G401 (cell line): ENCODE measurements at places on chromosomes 6 and 20.

- peak; percentile 13 for DNase-seq
Observed at GRCh38 chr20:12410783-12411182, 493.1 kb downstream of the BTBD3 start.

- DNase-seq, result no peak
Observed at GRCh38 chr20:35478804-35479472, 23.5 kb downstream of the CEP250 start.

DNA sequence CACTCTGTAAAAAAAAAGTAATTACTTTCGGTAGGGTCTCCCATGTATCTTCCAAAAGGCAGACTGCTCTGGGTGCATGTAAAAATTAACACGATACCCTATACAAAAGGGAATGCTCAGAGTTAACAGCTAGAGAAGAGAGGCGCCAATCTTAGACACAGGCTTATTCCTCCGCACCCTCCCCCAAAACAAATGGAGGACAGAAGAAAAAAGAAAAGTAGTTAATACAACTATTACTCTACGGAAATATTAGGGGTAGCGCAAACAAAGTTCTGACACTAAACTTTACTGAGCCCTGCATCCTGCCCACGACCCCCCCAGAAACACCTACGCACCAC is 331 bp upstream of the UFL1 start:
- no peak for DNase-seq

DNA sequence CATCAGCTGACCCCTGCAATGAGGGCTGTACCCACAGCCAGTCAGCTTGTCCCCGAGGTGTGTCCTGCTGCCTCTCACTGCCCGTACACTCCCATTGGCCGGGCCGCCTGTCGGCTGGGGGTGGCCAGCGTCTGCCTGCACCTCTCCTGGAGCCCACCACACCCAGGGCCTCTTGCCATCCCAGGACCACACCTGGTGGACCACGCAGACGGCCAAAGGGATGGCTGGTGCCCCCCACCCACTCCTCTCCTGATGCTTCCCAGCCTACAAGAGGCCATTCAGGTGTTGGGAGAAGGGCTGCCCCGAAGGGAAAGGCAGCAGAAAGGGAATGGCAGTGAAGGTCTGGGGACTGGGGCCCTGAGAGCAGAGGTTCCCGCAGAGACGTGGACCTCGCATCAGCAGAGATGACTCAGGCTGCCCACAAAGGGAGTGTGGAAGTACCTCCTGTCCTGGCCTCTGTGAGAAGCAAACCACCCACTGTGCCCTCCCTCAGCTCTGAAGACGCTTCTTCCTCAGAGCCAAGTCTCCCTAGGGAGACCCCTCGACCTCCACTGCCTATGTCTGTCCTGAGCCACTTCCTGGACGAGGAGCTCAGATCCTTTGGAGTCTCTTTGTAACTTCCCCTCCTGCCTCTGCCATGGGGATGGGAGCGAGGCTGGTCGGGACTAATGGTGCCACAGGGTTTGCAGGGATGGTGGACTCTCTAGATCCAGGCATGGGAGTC is 60.9 kb downstream of the PYGB start:
- DNase-seq, result no peak

GRCh38 chr6:130075879-130076460 is 57.6 kb downstream of the L3MBTL3 start:
- no peak for DNase-seq

GRCh38 chr6:41073968-41074691 is 1.4 kb downstream of the NFYA start:
- peak; percentile 53 for DNase-seq

GRCh38 chr6:40898073-40898472 is 140.9 kb downstream of the UNC5CL start:
- DNase-seq, result no peak

DNA sequence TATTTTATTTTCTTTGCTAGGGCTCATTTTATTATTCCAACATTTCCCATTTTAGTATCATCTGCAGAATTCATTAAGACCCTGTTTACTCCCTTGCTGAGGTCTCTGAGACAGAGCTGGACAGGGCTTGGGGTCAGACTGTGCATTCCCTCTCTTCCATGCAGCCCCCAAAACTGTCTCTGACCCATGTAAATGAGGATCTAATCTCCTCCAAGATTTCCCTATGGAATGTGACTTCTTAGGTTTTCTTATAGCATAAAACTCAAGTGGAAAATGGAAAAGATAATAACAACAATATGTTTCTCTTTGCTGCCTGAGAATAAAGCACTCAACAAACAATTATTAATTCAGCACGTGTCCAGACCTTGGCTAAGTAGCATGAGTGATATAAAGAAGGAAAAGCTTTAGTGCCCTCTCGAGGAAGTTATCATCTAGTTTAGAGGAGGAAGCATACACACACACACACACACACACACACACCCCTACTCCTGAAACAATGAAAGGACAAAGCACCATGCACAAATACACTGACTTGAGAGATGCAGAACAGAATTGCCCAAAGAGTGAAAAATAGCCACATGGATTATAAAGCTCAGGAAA is 815.5 kb downstream of the BCKDHB start:
- no peak for DNase-seq

DNA sequence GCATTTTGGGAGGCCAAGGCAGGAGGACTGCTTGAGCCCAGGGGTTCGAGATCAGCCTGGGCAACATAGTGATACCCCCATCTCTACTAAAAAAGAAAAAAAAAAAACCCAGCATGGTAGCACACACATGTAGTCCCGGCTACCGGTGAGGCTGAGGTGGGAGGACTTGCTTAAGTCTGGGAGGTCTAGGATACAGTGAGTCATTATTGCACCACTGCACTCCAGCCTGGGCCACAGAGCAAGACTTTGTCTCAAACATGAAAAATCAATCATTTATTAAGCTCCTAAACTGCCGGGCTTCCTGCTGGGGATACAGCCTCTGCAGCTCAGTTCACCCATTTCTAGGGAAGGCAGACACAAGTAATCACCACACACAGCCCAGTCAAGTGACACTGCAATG is 7.3 kb upstream of the USP45 start:
- no peak for DNase-seq

DNA sequence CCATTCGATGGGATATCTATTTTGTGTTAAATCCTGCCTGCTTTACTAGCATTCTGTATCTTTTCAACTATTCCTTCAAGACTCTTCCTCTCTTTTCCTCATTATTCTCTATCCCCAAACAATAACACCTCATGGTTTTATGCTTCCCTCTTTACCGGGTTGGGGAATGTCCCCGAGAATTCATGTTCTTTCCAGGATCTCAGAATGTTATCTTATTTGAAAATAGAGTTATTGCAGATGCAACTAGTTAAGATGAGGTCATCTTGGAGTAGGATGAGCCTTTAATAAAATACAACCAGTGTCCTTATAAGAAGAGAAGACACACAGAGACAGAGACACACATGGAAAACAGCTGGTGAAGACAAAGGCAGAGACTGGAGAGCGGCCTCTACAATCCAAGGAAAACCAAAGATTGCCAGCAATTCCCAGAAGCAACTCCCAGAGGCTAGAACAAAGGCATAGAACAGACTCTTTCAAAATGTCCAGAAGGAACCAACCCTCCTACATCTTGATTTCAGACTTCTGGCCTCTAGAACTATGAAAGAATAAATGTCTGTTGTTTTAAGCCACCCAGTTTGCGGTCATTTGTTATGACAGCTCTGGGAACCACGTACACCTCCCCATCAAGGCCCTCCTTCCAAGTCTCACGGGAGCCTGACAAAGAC is 126.8 kb upstream of the TNFAIP3 start:
- DNase-seq, result no peak

DNA sequence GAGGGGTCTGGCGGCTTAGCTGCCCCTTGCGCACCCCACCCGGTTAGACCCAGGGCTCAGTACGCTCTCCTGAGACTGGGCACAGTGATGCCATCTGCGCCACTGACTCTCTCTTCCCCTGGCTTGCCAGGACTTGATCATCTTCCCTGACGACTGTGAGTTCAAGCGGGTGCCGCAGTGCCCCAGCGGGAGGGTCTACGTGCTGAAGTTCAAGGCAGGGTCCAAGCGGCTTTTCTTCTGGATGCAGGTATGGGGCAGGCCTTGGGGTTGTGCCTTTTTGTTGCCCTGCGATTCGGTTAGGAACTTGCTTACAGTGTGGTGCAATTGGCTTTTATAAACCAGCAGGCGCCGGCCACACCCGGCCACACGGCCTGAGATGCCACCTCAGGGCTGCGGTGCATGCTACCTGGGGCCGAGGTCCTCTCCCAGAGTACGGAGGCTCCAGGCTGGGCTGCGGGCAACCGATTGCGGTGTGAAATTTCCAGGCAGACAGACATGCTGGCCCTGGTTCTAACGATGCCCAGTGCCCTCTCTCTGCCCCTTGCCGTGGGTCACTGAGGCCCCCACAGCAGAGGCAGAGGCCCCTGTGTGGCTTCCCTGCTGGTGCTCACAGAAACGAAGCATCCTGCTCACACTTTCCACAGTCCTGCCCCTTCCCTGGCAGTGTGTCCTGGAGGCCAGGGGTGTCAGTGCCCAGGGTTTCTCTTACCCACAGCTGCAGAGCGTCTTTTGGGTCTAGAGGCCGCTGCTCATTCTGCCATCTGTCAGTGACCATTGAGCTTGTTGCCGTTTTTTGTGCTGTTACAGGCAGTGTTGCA is 1.7 kb downstream of the ADRM1 start:
- DNase-seq, result no peak

- DNase-seq, result no peak
Observed at GRCh38 chr20:62133864-62134263, 9.3 kb downstream of the PSMA7 start.

DNA sequence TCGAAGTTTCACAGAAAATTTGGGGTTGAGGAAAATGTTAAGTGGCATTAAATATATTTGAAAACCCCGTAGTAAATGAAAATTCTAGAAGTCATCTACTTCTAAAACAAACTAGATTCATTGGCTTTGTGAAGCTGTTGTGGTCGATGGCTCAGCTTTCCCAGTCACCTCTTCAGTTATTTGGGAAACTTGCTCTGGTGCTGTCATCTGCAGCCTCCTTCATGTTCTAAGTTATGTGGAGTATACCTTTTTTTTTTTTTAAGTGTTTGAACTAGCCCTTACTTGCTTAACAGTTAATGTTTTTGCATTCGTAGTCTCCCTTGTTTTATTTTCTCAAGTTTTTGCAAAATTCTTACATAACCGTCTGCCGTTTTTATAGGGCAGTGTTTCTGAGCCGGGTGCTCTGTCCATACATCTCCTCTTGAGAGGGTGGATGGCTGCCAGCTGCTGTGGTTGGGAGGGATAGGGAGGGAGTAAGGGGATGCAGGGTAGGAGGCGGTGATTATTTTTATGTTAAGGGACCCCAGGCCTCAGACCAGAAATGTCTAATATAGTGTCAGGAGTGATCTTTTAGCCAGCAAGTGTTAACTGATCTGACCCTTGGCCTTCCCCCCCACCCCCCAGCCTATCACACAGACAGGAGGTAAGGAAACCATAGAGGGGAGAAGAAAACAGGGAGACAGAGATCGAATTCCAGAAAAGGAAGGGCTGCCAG is 7.1 kb downstream of the RREB1 start:
- DNase-seq, result no peak

- DNase-seq, result no peak
Observed at GRCh38 chr6:90284236-90285041, 12.2 kb downstream of the BACH2 start.

GRCh38 chr6:36333931-36334725 is 2.6 kb downstream of the BNIP5 start:
- no peak for DNase-seq

- no peak for DNase-seq
Observed at GRCh38 chr20:62535964-62536363, 60.2 kb upstream of the GATA5 start.

- no peak for DNase-seq
Observed at GRCh38 chr20:61306937-61307475, 54.9 kb downstream of the CDH4 start.

- no peak for DNase-seq
Observed at GRCh38 chr20:45779011-45779915, 12.4 kb downstream of the WFDC3 start.

GRCh38 chr20:9279918-9280401 is 211.1 kb downstream of the PLCB4 start:
- no peak for DNase-seq

GRCh38 chr6:36594029-36594815 is at the start of gene SRSF3:
SRSF3 (plus strand) TSS chr6:36594362; CDS start chr6:36596763, 2,401 bp downstream.
- DNase-seq, result peak; percentile 97

GRCh38 chr6:70270287-70271005 is 32.4 kb downstream of the COL9A1 start:
- peak; percentile 59 for DNase-seq

GRCh38 chr20:32052090-32052777 is at the start of gene HCK:
HCK (plus strand) TSS chr20:32052242.
- DNase-seq, result no peak

GRCh38 chr6:141041596-141042087 is 1091.1 kb upstream of the GJE1 start:
- DNase-seq, result no peak

DNA sequence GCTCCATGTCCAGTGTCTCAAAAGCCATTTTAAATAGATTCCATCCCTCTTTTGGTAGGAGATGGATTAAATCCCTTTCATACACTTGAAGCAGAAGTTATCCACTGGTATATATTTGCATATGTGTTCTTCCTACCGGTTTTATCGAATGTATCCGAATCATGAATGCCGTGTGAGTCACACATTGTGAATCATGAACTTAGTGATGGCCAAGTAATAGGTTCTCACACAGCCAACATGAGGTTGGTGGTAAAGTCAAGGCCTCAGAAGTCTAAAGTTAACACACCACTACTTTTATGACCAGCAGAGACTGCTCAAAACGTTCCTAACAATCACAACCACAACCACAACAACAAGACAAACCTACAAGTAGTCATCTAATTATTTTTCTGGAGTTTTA is 345.5 kb downstream of the THBS2 start:
- DNase-seq, result no peak

- DNase-seq, result no peak
Observed at GRCh38 chr20:8388141-8388540, 256.1 kb downstream of the PLCB1 start.

DNA sequence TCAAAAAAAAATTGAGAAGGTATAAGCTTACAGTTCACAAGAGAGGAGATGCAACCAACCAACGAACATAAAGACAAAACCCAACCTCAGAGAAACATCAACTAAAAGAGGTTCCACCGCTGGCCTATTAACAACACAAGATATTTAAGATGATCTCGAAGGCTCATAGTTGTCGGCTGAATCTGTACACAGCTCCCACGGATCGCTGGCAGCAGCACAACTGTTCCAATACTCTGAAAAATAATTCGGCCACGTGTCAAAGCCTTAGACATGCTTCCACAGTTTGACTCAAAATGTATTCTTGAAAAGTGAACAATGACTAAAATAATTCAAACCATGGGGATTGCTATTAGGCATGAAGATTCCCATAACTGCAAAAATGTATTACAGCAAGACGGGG is 13.7 kb downstream of the EXOC2 start:
- no peak for DNase-seq

DNA sequence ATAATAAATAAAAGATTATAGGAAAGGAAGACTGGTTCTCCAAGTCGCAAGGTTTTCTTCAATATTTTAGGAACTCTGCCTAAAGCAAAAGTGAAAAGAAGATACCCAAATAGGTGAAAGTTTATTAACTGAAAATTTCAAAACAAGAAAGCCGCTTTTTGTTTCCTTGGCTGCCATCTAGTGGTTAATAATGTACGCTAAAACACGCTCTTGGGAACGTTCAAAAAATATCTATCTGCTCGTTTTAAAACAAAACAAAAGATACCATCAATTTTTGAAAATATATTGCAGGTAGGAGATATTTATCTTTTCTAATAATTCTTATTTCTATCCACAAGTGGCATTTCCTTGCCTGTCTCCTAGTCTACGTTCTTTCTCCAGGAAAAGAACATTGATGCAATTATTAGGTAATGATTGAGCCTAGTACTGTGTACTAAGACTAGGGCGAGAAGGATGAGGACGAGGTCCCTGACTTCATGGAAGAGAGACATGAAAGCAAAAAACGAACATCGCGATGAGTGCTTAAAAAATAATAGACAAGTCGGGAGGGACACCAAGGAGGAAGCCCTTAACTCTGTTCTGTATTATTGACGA is 97.2 kb downstream of the SPTLC3 start:
- DNase-seq, result peak; percentile 51
